GM23338 (cell line): ENCODE measurements at places on chromosomes 6 and 20.

- no peaks in the 10 kb centered on the region for H3K4me1 ChIP-seq
- no peak for DNase-seq
- H3K4me3 ChIP-seq = no peak overlapping the region
- H3K27me3 ChIP-seq = no peaks in the 10 kb centered on the region
These were observed 40.4 kb upstream of the NAA20 start for GRCh38 chr20:19976595-19977372.

DNA sequence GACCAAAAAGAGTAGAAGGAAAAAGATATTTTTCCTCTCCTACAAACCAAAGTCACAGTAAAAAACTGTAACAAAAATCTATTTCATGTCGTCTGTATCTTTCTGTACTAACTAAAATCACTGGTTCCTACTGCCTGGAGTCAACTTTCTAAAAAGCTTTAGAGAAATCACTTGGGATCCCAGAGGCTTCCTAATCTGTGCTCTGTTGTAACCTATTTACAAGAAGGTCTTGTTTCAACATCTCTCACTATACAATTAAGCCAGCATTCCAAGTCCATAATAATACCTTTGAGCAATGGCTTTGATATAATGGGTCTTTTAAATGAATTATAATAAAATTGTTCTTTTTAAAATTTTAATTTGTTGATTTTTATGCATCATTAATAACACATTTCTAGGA is 20.4 kb downstream of the RAB23 start:
- DNase-seq = no peak
- no peaks in the 10 kb centered on the region for H3K27me3 ChIP-seq
- no peaks in the 10 kb centered on the region for H3K36me3 ChIP-seq
- no peak overlapping the region for H3K4me3 ChIP-seq

DNA sequence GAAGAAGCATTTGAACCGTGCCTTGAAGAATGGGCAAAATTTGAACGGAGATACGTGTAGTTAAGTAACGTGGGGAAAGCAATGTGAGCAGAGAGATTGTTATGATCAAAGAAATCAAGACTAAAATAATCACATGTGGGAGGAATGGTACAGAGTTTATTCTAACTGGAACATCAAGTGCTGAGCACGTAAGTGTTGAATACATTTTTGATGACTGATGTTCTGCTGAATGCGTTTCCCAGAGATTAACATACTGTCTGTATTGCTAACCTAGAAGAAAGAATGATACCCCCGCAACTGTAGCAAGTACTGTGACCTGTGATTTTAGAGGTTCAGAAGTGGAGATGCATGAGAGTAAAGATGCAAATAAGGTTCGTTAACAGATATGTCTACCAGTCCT is 146.9 kb upstream of the EPHA7 start:
- H3K27ac ChIP-seq = no peak overlapping the region
- no peaks in the 10 kb centered on the region for H3K4me1 ChIP-seq
- no peaks in the 10 kb centered on the region for H3K36me3 ChIP-seq
- no peak for DNase-seq
- H3K27me3 ChIP-seq = no peaks in the 10 kb centered on the region

DNA sequence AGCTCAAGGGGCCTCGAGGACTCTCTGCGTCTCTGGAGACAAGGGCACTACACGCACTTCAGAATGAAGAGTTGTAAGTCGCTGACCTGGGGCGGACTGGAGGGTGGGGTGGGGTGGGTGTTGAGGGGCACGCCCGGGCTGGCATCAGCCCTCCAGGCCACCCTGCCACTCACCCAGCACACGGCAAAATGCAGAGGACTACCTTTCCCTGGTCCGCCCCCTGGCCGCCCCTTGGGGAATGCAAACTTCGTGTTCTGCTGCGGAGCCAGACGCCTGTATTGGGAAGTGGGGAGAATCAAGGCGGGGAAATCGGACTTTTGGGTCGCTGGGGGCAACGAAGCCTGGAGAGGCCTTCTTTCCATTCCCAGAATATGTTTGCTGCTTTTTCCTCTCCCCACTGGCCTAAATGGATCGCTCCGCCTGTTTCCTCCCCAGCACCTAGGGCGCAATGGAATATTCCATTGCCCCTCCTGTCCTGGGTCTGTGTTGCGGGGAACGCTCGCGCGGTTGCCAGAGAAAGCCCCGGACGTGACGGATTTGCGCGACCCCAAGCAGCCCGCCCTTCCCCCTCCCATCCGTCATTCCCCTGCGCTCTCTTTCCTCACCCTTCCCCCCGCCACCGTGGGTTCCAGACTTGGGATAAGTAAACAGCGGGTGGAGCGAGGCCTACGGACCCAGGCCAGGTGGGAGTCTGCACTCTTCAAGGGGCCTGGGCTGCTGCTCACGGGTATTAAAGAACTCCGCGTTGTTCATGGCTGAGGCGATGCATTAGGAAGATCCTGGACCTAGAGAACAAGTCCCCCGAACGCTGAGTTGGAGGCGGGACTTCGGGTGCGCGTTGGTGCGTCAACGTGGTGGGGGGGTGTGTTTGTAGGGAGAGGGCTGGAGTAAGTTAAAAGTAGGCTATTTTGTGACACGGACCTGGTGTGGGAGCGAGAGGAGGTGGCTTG is at the start of gene PPT2:
TSS of gene PPT2 (plus strand) at position 578 of the 950 bp plus-strand sequence. CDS start 454 bp downstream, outside the sequence.
- peaks cover 10% of the 10 kb centered on the region for H3K36me3 ChIP-seq
- H3K27ac ChIP-seq = peak within 1 kb of the TSS; percentile 79
- peaks cover 28% of the 10 kb centered on the region for H3K4me1 ChIP-seq
- peak within 1 kb of the TSS; percentile 100 for H3K4me3 ChIP-seq
- peak; percentile 96 for DNase-seq

GRCh38 chr6:69705954-69706353 is 90.9 kb downstream of the LMBRD1 start:
- H3K27ac ChIP-seq = no peak overlapping the region
- peak; percentile 23 for DNase-seq
- no peak overlapping the region for H3K4me3 ChIP-seq
- H3K27me3 ChIP-seq = no peaks in the 10 kb centered on the region
- no peaks in the 10 kb centered on the region for H3K36me3 ChIP-seq

- H3K36me3 ChIP-seq = no peaks in the 10 kb centered on the region
- no peaks in the 10 kb centered on the region for H3K27me3 ChIP-seq
- H3K27ac ChIP-seq = no peak overlapping the region
- no peaks in the 10 kb centered on the region for H3K4me1 ChIP-seq
- DNase-seq = no peak
- no peak overlapping the region for H3K4me3 ChIP-seq
These were observed 57.9 kb downstream of the TSHZ2 start for GRCh38 chr20:53030061-53030460.

- peaks cover 27% of the 10 kb centered on the region for H3K4me1 ChIP-seq
- no peaks in the 10 kb centered on the region for H3K36me3 ChIP-seq
- H3K27me3 ChIP-seq = 0 out of 2 replicates have a peak, but pooled peaks cover 2% of the 10 kb centered on the region
- peak overlapping the region; percentile 77 for H3K4me3 ChIP-seq
- peak overlapping the region; percentile 57 for H3K27ac ChIP-seq
- DNase-seq = peak; percentile 83
These were observed 742 bp upstream of the CEP85L start for GRCh38 chr6:118652051-118652615.

DNA sequence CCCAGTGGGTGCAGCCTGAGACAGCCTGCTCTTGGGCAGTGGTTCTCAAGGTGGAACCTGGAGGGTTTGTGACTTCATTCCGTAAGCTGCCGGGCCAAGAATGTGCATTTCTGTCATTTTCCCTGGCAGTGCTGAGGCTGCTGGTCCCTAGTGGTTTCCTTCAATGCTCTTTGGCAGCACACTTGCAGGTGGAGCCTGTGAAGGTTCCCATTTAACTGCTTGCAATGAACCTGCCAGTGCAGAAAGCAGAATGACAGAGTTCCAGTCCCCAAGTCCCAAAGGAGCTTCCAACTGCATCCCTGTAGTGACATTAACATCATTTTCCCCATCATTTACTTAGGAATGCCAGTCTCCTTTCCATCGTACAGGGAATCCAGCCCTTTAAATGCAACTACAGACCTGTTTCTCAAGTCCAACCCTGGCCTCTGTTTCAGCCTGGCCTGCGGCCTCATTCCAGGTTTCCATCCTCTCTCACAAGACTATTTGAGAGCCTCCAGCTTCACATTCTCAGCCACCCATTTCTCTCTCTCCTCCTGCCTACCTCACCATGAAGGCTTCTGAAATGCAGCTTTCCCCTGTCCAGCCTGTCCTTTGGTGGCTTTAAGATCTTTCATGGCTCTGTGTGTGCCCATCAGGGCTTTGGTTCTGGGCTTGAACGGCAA is 149.7 kb upstream of the GGTLC1 start:
- no peak overlapping the region for H3K4me3 ChIP-seq
- no peaks in the 10 kb centered on the region for H3K27me3 ChIP-seq
- H3K36me3 ChIP-seq = no peaks in the 10 kb centered on the region
